ENCODE measurements at places on chromosomes 6 and 20. TPM values are rescaled to one million over a fixed set of nuclear protein-coding genes. Genes with fewer than 3 reads are reported as not detected.

The TMEM181 gene
- 36.2 TPM for total RNA-seq

The DEFB124 gene
- total RNA-seq: not detected

The RALGAPA2 gene
- 10.8 TPM for total RNA-seq

The TFAP2D gene
- not detected for total RNA-seq

The XKR7 gene
- not detected for total RNA-seq

The EDN1 gene
- 7.4 TPM for total RNA-seq

The PPP1R14C gene
- 2.1 TPM for total RNA-seq

The SPDEF gene
- not detected for total RNA-seq

Data from fibroblast of the aortic adventitia (primary cell).